SK-N-MC (cell line): ENCODE measurements at places on chromosomes 11 and 22.

- DNase-seq = no peak
Observed at GRCh38 chr22:37631448-37632173, 7.9 kb upstream of the SH3BP1 start.

GRCh38 chr22:43148581-43148980 lies 2.8 kb upstream of the TSPO start:
- DNase-seq = no peak

- no peak for DNase-seq
Observed at GRCh38 chr11:119592642-119593041, 136.4 kb downstream of the NECTIN1 start.

DNA sequence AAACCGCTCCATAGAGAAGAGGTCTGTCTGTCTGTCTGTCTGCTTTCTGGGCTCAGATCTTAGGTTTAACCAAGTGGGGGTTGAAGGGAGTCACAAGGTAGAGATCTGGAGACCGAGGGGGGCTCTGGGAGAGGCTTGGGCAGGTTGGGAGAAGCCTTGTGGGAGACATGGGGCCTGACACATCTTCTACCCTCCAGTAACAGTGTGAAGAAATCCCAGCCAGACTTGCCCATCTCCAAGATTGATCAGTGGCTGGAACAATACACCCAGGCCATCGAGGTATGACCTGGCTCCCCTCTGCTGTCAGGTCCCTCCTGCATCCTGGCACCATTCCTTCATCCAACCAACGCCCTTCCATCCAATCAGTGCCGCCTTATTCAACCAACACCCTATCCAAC lies 7.4 kb downstream of the PRR33 start:
- no peak for DNase-seq

DNA sequence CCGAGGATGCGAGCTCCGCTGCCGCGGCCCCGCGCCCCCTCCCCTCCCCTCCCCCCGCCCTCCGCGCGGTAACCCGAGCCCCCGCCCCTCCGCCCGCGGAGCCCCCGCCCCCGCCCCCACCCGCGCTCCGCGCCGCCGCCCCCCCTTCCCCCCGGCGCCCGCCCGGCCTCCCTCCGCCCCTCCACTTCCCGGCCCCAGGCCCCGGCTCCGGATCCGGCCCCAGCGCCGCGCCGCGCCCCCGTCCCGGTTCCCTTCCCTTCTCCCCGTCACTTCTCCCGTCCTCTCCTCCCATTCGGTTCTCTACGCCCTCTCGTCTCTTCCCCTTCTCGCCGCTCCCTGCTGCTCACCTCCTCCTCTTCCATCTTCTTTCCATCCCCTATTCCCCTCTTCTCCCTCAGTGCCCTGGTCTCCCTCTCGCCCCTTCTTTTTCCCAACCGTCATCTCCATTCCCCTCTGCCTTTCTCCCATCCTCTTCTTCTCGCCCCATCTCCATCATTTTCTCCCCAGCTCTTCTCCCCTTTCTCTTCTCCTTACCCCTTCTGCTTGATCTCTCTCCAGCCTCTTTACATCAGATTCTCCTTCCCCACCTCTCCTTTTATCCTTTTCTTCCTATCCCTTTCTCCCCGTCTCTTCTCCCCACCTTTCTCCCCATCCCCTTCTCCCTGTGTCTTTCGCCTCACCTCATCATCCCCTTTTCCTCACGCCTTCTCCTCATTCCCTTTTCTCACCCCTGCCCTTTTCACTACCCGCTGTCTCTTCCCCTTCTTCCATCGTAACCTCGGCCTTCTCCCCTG lies at the start of gene DCHS1:
DCHS1 (minus strand) TSS at position 20 of the 794 bp plus-strand sequence. CDS start 14,196 bp downstream, outside the sequence.
- DNase-seq = no peak
